ENCODE measurements at places on chromosomes 3 and 15.

GRCh38 chr3:177776661-177777101 is 579.4 kb upstream of the TBL1XR1 start:
- DNase-seq: no peak

DNA sequence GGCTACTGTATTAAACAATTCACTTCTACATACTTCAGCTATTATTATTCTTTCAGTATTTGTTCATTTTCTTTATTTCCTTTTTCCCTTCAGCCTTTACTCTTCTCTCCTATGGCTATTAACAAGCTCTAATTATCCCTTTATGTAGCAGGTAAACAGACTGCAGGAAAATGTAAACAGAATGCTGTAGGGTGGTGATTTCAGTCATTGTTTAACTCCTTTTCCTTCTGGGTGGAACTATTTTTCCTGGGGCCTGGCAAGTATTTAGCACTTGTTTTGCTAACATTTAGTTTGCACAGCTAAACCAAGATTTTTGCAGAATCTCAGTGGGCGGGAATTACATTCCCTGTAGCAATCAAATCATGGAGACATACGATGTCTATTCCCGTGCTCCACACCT is 14.4 kb downstream of the RARB start:
- no peak for DNase-seq

GRCh38 chr3:190695994-190696393 is 166.5 kb downstream of the GMNC start:
- DNase-seq: no peak

DNA sequence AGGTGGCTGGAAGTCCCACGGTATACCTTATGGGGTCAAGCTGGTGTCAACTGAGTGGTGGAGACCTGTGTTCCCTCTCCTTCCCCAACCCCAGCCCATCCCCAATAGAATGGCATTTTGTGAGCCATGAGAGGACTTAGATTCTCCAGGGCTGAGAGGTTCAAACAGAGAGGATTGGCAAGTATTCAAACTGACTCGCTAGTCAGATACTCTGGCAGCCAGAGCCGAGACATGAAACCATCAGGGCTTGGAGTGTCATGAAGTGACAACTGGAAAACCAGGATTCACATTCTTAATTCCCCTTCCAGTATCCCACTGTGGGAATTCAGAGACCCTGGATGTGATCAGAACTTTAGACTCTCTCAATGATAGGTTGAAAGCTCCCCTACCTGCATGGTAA is 159.4 kb upstream of the SNTN start:
- DNase-seq: no peak

DNA sequence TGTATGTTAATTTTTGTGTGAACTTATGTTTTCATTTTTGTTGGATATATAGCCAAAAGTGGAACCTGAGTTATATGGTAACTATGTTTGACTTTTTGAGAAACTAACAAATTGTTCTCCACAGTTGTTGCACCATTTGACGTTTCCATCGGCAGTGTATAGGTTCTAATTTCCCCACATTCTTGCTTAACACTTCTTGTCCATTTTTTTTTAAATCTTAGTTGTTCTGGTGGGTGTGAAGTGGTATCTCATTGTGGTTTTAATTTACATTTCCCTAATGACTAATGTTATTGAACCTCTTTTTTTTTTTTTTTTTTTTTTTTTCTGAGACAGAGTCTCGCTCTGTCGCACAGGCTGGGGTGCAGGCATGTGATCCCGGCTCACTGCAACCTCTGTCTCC is 8.0 kb downstream of the NISCH start:
- no peak for DNase-seq

- no peak for DNase-seq
These were observed 407.2 kb upstream of the UBE2E2 start for GRCh38 chr3:22795917-22796316.

- DNase-seq: no peak
These were observed 23.7 kb downstream of the XXYLT1 start for GRCh38 chr3:195247086-195247862.

DNA sequence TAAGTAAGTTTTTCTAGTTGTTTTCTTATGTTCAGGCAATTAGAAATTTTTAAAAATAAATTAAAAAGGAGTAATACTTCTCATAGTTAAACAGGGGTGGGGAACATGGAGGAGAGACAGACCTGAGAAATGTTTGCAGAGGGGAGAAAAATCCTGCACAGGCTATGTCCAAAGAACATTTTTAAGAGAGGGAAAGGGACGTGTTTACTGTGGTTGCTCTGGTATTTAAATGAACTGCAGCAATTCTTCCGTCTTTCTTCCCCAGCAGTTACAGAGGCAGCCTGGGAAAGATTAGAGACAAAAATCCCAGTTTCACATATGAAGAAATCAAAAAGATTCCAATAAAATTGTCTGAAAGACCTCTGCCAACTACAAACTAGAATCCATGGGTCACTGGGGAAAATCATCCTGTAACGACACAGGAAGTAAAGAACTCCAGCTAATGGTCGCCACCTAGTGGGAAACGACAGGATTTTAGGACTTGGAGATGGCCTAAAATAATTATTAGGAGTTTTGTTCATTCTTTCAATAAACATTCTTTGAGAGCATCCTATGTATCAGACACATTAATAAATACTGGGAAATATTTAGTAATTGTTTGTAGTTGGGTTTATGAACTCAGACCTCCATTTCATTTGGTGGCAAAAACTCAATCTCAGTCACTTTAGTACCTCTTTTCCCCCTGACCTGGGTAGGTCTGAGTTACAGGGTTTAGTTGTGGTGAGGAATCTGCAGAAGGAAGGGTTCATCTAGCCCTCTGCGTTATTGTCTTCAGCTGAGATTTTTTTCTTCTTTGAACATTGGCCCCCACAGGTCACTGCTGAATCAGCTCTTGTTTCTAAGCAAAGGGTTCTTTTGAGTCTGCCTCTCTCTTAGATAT is 69.9 kb upstream of the GOLIM4 start:
- peak; percentile 36 for DNase-seq

DNA sequence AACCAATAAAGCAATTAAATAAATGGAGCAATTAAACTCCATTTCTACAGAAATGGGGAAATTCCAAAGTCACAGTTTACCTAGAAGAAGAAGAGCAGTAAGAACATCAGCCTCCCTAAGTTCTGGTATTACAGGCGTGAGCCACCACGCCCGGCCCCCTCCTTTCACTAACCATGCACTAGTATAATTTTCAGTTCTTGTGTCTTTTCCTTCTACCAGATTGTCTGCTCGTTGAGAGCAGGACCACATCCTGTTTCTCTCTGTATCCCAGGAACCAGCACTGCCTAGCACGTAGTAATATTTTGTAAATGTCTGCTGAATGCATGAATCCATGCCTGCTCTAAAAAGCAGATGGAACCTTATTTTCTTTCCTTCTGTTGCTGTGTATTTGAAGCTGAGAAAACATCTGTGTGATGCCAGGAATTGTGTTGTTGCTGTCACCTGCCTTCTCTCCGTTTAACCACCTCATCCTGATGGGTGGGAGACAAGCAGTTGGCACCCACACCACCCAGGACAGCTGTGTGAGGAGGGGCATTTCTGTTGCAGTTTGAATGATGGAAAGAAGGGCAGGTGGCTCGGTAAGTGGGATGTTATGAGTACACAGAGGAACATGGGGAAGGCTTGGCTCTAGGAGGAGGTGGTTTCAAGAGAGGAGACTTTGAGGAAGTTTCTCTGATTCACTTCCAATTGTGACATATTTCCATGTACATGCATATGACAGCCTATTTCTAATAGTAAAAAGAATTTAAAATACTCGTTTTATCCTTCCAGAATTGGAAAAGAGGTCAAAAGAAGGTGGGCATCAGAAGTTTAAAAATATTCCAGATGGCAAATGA is 30.1 kb downstream of the PXYLP1 start:
- DNase-seq: no peak

- DNase-seq: no peak
These were observed 78.0 kb upstream of the SLC25A36 start for GRCh38 chr3:140863580-140864009.

DNA sequence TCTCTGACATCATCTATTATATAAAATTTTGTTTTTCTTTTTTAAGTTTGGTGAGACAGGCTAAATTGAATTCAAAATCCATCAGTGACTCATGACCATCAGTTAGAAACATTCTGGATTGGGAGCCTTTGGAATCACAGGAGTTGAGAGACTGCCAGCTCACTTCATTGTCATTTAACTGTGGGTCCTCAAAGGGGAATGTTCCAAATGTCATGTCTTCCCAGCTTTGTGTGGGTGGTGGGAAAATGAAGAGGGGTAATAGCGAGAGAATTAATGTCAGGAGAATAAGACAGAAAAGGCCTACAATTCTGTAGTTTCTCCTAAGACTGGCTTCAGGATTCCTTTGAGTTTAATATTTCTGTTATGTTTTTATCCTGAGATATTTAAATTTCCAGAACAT is 1051.9 kb downstream of the FHIT start:
- no peak for DNase-seq

GRCh38 chr3:44890852-44891251 is 16.4 kb downstream of the TGM4 start:
- no peak for DNase-seq

DNA sequence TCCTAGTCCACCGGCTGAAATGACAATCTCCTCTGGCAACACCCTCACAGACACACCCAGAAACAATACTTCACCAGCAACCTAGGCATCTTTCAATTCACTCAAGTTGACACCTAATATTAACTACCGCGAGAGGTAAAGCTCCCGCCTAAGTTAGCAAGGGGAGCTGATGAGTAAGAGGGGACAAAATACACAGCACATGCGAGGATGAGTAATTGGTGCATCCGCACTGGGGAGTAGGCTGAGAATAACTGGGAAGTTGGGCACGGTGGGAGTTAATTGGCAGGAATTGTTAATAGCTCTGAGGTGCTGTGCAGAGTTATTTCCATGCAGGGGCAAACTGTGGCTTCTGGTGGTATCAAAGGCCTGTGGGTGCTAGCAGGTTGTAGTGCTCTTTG is 14.5 kb upstream of the PLD1 start:
- DNase-seq: no peak

GRCh38 chr3:129598000-129598381 is 8.5 kb downstream of the PLXND1 start:
- DNase-seq: no peak

- DNase-seq: no peak
These were observed 70.6 kb upstream of the RPL32 start for GRCh38 chr3:12911881-12912415.

DNA sequence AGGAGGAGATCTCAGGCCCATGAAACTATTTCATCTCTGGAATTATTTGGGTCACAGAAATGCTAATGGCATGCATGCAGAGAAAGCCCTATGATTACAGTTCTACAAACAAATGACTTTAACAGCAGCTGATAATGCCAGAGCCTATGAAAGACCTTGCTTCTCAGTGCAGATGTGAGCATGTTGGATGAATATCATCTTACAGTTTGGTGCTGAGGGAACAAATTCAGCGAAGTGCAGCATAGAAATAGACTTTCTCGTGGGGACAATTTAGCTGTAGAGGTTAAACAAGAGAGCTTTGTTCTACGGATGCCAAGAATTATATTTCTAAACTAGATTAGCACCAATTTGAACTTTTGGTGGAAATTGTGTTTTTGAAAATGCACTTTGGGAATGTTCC is 27.7 kb downstream of the PTX3 start:
- no peak for DNase-seq

- no peak for DNase-seq
These were observed 89.7 kb downstream of the BDH1 start for GRCh38 chr3:197465996-197466549.

DNA sequence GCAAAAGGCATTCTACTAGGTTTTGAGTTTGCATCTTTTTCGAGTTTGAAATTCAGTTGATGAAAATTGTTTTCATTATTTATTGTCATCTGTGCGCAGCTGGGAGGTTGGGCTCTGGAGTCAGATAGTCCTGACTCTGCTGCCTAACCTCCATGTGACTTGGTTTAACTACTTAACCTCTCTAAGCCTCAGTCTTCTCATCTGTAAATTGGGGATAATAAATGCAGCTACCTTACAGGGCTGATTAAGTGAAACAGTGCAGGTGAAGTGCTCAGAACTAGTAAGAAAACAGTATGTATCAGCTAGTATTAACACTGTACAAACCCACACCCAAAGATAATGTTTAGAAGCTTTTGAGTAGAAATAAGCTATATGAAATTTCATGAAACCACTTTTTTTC is 14.1 kb upstream of the UBE2E1 start:
- DNase-seq: no peak

- DNase-seq: no peak
These were observed 227.1 kb upstream of the CGNL1 start for GRCh38 chr15:57149196-57149595.

- no peak for DNase-seq
These were observed 362.6 kb downstream of the SHQ1 start for GRCh38 chr3:72485641-72486040.

DNA sequence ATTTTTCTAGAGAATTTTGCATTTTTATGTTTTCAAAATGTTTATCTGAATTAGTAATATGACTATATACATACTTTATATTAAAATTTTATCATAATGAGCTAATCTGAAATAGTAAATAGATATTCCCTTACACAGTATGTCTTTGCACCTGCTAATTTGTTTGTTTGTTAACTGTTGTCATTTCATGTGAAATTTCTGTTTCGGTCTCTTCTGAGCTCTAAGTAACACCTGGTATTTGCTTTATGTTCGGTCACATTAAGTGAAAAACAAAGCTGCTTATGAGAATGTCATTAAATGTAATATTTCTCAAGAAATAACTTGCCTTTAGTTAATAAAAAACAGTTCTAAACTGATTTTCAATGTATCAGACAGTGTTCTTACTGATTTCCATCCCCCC is 61.1 kb downstream of the FNDC3B start:
- no peak for DNase-seq

- DNase-seq: no peak
These were observed 75.5 kb downstream of the NEDD4 start for GRCh38 chr15:55917881-55918296.

DNA sequence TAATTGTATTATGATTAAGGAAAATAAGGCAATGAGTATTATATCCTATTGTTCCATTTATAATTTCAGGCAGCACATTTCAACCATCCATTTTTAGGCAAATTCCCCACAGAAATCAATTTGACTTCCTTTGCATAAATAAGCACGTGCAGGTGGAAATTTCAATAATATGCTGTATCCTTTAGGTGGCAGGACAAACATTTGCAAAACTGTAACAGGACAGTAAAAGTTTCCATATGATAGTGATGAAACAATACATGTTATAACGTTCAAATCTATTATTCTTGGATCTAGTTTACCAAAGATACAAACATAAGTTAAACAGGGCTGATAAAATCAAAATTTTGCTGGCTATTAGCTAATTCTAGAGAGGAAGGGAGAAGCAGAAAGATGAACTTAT is 8.5 kb downstream of the UACA start:
- no peak for DNase-seq

GRCh38 chr3:43294975-43295374 is 8.6 kb downstream of the SNRK start:
- no peak for DNase-seq

Data from GM19239 (cell line).